ENCODE measurements at places on chromosomes 11 and 22.

- no peak for DNase-seq
These were observed 97.1 kb upstream of the CARD18 start for GRCh38 chr11:105236664-105237063.

DNA sequence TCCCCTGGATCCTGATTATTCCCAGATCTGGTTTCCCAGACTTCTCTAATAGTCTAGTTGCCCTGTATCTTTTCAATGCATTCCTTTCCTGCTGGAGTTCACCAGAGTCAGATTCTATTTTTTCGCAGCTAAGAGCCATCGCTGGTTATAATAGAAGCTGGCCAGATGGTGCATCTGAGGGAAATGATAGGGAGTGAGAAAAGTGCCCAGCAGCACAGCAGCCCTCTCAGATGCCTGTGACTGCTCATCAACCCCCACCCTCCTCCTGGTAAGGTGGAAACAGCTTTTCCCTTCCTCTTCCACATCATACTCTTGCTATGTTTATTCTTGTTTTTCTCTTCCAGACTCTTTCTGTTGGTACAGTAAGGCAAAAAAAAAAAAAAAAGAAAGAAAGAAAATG is 12.8 kb downstream of the OR8A1 start:
- DNase-seq: no peak

GRCh38 chr11:40722179-40722795 is 737.2 kb downstream of the LRRC4C start:
- peak; percentile 1 for DNase-seq

GRCh38 chr22:20590477-20591294 is 83.3 kb downstream of the MED15 start:
- no peak for DNase-seq

- DNase-seq: peak; percentile 38
These were observed 612 bp downstream of the GTSE1 start for GRCh38 chr22:46297151-46297812.

- DNase-seq: no peak
These were observed 18.1 kb downstream of the P2RX3 start for GRCh38 chr11:57356268-57356667.

DNA sequence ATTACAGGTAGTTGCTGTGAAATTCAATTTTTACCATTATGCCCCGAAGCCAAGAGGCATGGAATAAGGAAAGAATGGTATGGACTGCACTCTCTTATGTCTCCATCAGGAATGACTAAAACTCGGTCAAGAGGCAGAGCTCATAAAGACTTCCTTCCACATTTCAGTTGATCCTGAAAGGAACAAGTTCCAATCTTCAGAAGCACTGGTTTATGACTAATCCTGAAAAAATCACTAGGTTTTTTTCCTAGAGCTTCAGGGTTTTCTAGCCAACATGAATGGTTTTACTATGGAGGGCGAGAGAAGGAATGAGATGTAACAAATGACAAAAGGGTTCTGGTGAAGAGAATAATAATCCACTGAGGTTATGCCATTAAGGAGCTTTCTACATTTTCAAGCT is 832.2 kb downstream of the NTM start:
- no peak for DNase-seq

- DNase-seq: no peak
These were observed 25.1 kb downstream of the TMEM184B start for GRCh38 chr22:38247713-38248112.

- DNase-seq: no peak
These were observed 15.5 kb downstream of the GNAZ start for GRCh38 chr22:23085785-23086184.

GRCh38 chr11:12717851-12718291 is 43.6 kb downstream of the TEAD1 start:
- DNase-seq: peak; percentile 31
